ENCODE measurements at places on chromosomes 5 and 9.

DNA sequence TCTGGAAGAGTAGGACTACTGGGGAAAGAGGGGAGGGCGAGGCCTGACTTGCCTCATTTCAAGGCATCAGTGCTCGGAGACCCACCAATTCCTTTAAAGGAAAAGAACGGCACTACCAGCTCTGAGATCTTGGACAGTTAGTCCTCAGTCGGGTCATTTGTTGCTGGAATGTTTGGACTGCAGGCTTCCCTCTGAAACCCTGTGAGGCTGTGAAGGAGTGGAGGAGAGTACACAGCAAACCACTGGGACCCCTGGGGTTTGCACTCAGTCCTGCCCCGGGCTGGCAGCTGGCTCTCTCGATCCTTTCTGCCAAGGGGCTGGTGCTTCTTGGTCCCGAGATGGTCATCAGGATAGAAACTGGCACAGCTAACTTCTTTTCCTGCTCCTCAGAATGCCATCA lies 194.5 kb downstream of the TRIO start:
- no peak for DNase-seq

DNA sequence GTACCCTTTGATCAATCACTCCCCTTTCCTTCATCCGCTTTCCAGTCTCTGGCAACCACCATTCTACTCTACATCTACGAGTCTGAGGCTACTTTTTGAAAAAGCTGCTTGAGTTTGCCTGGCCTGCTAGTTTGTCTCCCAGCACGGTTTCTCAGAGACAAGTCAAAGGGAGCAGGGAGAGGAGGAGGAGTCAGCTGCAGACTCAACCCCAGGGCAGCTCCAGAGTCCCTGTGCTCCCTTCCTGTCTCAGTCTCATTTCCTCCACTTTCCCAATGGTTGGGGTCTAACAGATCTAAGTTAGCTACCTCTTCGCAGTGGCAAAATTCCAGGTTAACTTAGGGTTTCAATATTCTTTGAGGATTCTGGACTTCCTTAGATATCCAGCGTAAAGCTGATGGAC lies 80.0 kb upstream of the PCA3 start:
- DNase-seq = no peak

DNA sequence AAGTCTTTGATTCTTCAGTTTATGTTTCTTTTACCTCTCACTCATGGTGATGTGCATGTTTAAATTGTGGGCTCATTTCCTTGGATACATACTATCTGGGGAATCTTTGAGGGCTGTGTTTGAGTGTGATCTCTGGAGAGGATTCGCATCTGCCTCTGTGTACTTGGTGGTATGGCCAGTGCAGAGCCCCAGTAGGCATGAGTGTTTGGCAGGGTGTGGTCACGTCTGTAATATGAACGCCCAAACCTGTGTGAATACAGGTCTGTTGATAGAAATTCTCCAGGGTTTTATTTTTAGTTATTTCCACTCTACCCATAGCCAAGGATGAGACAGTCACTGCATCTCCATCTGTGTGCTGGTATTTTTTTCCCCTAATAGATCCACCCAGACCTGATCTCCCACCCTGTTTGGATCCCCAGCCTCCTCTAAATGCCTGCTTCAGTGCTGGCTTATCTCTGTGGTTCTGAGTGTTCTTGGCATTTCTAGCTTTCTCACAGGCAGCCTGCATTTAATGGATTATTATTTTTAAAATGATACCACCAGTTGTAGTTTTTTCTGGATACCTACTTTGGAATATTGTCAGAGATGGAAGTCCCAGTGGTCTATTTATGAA lies 37.5 kb downstream of the TJP2 start:
- DNase-seq = no peak

- no peak for DNase-seq
Observed at GRCh38 chr5:110940136-110940535, 131.4 kb upstream of the TSLP start.

DNA sequence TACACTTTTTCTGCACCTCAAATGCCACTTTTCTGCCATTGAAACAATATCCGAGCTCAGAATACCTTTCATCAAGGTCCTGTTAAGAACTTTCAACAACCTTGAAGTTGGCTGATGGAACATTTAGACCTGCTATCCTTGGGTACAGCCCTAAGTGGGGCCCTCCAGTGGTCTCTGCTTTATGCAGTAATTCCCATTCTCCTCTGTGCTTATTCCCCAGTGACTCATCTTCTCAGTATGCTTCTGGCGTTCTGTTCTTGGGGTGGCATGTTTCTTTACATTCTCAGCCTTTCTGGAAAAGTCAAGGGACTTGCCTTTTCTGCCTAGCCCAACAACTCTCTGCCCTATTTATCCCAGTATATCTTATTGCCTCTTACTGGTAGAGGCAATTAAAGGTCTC lies 7.1 kb downstream of the ANP32B start:
- no peak for DNase-seq

- no peak for DNase-seq
Observed at GRCh38 chr5:9302218-9302617, 243.7 kb downstream of the SEMA5A start.

- no peak for DNase-seq
Observed at GRCh38 chr5:169442913-169443784, 140.4 kb upstream of the SPDL1 start.

- DNase-seq = no peak
Observed at GRCh38 chr9:6113312-6113711, 97.9 kb upstream of the RANBP6 start.

- no peak for DNase-seq
Observed at GRCh38 chr5:68032216-68032762, 183.3 kb upstream of the PIK3R1 start.

DNA sequence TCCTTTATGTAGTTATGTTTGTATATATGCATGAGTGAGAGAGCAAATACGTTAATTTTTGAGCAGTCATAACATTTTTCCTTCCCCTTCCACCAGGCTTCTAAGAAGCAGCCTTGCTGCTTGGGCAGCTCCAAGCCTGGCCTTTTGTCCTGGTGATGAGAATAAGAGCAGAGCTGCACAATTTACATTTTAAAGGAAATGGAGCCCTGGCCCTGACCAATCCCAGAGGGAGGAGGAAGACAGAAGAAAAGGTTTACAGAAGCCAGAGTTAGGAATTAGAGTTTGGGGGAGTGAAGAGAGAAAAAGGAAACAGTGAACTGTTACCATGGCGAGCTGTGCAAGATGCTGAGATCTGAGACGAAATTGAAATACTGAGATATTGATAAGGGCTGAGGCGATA lies 25.3 kb upstream of the EFNA5 start:
- DNase-seq = no peak

DNA sequence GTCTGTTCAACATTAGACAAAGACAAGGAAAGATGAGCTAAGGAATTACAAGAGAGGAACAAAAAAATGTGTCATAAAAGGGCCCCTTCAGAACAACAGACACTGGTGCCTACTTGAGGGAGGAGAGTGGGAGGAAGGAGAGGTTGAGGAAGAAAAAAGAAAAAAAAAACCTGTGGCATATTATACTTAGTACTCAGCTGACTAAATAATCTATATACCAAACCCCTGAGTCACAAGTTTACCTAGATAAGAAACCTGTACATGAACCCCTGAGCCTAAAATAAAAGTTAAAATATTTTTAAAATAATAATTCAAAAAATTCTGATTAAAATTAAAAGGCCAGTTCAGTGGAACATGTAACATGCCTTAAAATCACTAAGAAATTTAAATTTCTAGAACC lies 107.3 kb downstream of the MTREX start:
- DNase-seq = no peak

GRCh38 chr5:90621848-90622247 lies 63.3 kb downstream of the ADGRV1 start:
- DNase-seq = no peak

DNA sequence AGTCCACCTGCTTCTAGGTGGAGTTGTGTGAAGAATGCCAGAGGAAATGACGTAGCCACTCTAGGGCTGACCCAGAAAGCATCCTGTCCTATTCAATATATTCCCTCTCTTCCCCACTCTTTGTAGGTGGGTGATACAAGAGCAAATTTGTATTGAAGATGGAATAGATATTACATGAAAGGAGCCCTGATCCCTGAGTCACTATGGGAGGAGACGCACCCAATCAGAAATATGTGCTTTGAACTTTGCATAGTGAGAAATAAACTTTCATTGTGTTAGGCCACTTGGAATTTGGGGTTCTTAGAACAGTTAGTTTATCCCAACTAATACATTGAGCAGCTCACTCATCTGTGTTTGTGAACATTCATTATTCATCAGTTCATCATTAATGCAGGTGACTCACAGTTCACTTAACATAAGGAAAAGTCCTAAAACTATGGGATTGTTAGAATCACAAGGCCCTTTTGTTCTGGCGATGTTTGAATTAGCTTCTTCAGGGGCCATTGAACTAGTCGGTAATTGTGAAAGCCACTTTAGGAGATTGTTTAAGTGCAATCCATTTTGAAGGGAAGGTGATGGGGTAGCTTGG lies 26.9 kb upstream of the NTRK2 start:
- DNase-seq = no peak

DNA sequence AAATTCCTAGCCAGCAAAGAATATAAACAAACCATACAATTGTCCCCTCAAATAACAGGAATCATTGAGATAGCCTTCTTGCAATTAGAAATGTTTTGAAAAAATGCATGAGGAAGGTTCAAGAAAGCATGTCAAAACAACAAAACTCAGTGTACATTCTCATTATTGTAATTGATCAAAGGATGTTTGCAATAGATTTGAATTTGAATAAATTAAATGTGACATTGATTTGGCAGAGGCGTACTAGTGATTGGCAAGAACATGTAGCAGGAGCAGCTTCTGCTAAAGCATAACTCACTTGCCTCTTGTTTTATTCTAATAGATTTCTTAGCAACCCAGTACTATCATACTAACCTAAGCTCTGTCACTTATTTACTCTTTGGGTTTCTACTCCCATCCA lies 19.9 kb downstream of the SMIM15 start:
- DNase-seq = no peak

- DNase-seq = no peak
Observed at GRCh38 chr5:147949711-147950573, 43.6 kb upstream of the C5orf46 start.

DNA sequence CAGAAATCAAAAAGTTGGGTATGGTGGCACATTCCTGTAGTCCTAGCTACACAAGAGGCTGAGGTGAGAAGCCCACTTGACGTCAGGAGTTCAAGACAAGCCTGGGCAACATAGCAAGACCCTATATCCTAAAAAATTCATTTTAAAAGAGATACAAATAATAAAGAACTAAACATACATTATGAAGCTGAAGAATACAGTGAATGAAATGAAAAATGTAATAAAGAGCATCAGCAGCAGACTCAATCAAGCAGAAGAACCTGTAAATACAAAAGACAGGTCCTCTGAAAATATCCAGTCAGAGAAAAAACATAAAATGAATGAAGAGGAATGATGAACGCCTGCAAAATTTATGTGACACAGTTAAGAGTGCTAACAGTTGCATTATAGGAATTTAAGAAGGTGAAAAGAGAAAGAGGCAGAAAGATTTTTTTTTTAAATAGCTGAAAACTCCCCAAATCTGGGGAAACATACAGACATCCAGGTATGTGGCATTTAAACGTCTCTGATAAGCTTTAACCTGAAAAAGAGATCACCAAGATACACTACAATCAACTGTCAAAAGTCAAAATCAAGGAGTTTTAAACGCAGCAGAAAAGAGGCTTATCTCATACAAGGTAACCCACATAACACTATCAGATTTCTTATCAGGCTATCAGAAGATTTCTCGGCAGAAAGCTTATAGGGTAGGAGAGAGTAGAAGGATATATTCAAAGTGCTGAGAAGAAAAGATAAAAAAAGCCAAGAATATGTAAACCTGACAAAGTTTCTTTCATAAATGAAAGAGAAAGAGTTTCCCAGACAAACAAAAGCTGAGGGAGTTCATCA lies 57.6 kb downstream of the PRRC1 start:
- DNase-seq = no peak

- DNase-seq = no peak
Observed at GRCh38 chr9:33880211-33881089, 63.5 kb downstream of the UBE2R2 start.

DNA sequence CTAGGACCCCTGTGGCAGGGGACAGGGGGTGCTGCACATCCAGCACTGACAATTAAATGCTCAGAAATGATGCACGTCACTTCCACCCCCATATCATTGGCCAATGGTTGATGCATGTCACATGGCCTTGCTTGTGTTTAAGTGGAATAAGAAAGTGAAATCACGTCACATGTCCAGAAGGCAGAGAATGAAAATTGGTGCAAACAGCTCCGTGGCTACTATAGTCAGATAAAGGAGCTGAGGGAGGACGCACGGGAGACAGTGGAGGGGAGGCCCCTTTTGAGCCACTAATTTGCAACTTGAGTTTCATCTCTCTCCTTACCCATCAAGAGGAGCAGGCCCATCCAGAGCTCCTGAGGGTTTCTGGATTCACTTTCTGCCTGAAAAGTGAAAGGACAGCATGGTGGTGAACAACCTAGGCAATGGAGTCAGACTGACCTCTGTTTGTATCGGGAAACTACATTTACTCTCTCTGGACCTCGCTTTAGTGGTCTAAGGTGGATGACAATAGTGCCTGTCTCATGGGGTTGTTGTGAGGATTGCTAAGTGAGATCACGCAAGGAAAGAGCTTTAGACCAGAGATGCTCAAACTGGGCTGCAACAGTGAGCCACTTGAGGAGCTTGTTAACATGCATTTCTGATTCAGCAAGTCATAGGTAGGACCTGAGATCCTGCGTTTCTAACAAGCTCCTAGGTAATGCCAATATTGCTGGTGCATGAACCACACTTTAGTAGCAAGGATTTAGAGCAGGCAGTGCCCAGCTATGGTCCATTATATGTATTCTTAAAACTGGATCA lies 133.9 kb upstream of the ADRA1B start:
- no peak for DNase-seq

GRCh38 chr5:80184235-80185023 lies 71.4 kb downstream of the SERINC5 start:
- no peak for DNase-seq

DNA sequence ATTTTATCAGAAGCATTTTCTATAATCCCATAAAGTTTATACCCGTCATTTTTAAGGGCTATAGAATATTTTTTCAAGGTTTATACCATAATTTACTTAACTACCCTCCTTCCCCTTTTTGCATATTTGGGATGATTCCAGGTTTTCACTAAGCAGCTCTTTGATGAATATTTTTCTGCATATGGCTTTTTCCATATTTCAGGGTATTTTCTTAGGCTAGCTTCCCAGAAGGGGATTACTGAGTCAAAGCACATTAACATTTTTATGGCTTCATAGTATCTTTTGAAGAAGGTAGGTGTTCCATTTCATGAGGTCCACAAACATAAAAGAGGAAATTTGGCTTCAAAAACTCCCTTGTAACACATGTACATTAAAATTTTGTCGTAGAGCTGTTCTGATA lies 14.6 kb upstream of the COL15A1 start:
- no peak for DNase-seq

GRCh38 chr9:33170464-33171415 lies 3.6 kb upstream of the B4GALT1 start:
- peak; percentile 66 for DNase-seq

All from activated CD4-positive, alpha-beta memory T cell treated with anti-CD3 and anti-CD28 coated beads, Interleukin-2, amount 10 ng/mL, durations not matched to agents 7 days and 5 days (primary cell).